Astrocyte of the cerebellum (primary cell): ENCODE measurements at places on chromosomes 2 and 18.

GRCh38 chr2:240635121-240635997 is 10.1 kb downstream of the GPR35 start:
- DNase-seq, result no peak

DNA sequence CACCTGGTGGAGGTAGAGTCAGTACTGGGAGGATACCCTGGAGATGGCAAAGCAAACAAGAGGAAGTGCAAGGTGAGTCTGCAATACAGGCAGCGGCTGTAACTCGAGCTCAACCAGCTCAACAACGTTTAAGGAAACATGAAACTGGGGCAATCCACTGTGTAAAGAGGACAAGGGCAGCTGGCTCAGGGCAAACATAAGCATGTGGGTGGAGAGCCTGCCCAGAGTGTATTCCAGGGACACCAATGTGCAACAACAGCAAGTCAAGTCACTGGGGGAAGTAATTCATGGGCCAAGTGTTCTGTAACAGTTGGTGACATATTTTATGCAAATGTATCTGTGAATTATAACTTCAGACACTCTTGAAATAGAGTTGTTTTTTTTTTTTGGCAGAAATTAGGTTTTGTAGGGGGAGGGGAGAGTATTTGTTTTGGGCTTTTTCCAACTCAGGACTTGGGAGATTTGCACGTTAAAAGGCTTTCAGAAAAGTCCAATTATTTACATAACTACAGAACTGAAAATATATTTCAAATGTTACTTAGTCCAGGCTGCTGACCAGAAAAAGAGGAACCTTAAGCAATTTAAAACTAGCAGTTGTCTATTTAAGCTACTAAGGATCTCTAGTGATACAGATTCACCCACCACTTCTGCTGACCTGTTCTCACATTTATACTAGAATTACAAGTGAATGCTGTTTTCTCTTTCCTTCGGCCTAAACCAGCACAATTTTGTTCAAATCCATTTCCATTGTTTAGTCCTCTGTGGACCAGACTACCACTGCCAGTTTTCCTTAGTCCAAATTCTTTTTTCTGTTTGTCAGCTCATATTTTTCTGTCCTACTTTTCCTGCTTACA is 18.6 kb downstream of the NRXN1 start:
- DNase-seq, result no peak

- no peak for DNase-seq
Measured at GRCh38 chr2:206979365-206979764, 40.0 kb downstream of the CPO start.

DNA sequence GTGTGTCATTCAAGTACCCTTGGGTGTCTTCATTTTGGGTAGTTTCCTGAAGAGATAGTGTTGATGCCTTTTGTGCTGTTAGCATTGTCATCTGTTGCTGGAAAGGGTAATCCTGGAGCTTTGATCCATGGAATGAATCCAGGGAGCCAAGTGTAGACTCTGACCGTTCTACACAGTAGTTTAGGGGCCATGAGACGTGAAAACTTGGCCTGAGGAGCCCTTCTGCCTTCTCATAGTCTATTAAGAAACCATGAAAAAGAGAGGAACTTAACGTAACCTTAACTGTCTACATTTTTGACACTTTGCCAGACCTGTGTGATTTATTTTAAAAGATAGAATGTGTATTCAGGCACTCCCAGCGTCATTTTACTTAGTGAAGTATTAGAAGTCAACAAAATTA is 194.0 kb downstream of the BABAM2 start:
- no peak for DNase-seq

DNA sequence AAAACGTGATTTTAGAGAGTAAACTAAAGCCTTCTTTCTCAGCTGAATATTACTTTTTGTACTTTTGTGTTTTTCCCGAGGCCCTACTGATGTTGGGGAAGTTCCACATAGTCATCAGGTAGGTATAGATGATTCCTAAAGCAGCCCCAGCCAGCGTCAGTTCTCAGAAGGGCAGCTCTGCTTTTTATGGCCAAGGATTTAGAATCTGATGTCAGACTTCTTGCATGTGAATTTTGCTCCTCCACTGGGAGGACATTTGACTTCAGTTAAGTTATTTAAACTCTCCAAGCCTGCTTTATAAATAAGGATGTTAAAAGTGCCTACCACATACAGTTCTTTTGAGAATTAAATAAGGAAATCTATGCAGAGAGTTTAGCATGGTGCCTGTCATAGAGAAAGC is 130.8 kb downstream of the NCKAP5 start:
- DNase-seq, result no peak

DNA sequence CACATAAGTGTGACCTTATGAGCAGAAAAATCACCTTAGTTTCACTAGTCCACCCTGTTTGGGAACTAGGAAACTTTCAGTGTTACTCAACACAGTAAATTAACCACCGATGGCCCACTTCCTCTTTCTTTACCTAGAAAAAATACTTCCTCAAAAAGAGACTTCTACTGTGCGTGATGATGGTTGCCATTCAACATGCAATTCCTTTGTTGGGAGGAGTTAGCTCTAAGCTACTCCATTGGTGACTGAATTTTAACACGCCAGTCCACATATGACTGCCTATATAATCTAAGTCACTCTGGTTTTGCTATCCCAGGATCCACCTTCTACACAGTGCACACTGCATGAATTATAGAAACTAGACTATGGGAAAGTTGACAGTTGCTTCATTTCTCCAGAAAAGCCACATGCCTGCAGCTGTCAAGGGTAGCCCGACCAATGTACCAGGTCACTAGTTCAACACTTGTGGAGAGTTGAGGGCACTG is 47.8 kb upstream of the REG3G start:
- no peak for DNase-seq

- DNase-seq, result no peak
Measured at GRCh38 chr2:231387904-231388724, 7.4 kb upstream of the B3GNT7 start.

- DNase-seq, result no peak
Measured at GRCh38 chr2:55415300-55415699, 4.4 kb downstream of the CCDC88A start.

DNA sequence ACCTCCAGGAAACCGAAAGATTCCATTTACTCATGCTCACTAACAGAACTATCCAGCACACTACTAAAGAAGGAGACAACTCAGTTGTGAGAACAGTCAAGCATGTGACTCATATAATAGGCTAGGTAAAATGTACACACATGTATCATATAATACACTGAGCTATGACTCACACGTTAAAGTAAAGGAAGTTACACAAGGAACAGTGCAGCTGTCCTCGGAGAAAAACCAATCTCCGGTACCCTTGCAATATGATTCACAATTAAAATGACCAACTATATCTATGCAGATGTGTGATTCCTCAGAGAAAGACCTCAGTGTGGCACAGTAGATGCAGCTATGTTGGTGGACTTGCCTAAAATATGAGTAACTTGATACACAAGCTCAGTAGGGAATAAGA is 76.5 kb downstream of the STRN start:
- DNase-seq, result peak; percentile 63

GRCh38 chr2:201931475-201931874 is 102.2 kb upstream of the FZD7 start:
- no peak for DNase-seq

DNA sequence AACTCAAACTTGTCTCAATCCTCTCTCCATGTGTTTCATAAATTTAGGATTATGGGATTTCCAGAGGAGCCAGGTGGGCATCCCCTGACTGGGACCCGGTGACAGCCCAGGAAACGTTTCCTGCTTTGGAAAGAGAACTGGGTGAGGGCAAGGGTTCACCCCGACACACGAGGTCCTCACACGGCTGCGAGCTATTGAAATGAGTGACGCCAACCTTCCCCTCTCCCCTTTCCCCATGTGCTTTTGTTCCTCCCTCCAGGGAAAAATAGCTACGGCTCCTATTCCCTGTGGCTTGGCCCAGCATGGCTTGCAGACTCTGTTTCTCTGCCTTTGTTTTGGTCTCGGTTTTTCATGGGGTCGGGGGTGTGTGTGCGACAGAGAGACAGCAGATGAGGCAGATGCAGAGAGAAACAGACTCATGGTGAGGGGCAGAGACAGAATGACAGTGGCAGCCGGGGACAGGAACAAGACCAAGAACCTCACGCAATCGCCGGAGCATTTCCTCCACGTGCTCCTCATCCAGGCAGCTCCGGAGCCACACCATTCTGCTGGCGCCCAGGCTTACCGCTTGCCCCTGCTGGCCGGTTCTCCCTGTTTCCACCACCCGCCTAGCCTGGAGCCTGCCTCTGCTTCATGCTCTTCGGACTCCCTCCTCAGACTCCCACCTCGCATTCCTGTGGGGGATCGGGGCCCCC is 238.5 kb downstream of the DYSF start:
- no peak for DNase-seq

DNA sequence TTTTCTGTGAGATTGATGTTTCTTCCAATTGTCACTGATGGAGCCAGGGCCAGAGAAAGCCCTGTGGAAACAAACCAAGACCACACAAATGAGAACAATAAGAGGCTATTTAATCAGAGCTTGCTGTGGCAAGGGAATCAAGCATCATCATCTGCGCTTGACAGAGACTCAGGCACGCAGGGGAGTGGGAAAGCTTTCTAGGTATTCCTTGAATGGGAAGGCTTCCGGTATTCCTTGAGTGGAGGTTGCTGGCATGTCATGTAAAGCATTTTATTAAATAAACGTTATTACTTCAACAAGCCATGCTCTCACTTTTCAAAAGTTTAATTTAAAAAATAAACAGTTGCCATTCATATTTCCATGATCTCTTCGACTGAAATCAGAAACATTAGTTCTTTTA is 194.6 kb upstream of the SYT4 start:
- DNase-seq, result no peak

- DNase-seq, result peak; percentile 9
Measured at GRCh38 chr18:39571511-39571910, 2005.9 kb upstream of the CELF4 start.

DNA sequence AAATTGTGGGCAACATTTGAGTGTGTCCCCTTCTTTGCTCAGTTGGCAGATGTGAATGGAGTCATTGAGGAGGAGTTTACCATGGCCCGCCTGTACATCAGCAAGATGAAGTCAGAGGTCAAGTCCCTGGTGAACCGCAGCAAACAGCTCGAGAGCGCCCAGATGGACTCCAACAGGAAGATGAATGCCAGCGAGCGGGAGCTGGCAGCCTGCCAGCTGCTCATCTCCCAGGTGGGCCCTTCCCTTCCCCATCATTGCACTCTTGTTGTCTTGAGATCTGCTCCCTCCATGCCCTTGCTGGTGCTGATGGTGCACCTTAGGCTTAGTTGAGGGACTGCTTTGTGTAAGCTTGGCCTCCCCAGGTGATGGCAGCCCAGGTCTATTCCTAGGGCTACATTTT is 47.5 kb upstream of the LYPD6B start:
- no peak for DNase-seq

DNA sequence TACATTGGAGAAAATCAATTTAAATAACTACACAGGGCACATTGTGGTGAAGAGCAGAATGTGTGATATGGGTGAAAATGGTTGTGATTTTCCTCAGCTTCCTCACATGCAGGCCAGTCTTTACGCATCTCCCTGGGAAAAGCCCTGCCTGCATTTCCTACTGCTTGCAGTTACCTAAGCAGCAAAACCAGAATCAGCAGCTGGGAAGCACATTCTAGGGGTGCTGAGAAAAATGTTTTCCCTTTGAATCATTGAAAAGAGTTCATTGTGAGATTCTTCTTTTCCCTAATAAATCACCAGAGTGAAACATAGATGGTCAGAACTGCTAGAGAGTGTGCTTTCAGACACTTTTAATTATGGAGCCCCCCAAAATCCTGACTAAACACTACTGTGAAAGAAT is 656.0 kb downstream of the TDRD15 start:
- DNase-seq, result no peak

DNA sequence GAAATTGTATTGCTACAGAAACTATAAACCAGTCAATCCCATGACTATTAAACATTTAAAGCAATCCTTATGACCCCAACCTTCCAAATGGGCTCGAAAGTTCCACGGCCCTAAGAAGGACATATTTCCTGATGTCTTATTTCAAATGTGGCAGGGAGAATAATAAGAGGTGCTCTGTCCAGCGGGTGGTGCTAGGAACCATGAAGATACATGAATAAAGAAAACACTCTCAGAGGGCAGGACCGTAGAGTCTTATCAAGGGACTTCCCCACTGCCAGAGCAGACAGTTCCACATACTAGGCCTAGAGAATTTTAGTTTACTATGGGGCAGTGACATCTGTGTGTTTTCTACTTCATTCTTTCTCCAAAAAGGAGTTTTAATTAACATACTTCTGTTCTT is 187.1 kb upstream of the PIK3C3 start:
- DNase-seq, result no peak

GRCh38 chr2:233857511-233858141 is 3.3 kb upstream of the HJURP start:
- DNase-seq, result no peak

GRCh38 chr2:60044484-60044883 is 509.0 kb downstream of the BCL11A start:
- DNase-seq, result no peak

DNA sequence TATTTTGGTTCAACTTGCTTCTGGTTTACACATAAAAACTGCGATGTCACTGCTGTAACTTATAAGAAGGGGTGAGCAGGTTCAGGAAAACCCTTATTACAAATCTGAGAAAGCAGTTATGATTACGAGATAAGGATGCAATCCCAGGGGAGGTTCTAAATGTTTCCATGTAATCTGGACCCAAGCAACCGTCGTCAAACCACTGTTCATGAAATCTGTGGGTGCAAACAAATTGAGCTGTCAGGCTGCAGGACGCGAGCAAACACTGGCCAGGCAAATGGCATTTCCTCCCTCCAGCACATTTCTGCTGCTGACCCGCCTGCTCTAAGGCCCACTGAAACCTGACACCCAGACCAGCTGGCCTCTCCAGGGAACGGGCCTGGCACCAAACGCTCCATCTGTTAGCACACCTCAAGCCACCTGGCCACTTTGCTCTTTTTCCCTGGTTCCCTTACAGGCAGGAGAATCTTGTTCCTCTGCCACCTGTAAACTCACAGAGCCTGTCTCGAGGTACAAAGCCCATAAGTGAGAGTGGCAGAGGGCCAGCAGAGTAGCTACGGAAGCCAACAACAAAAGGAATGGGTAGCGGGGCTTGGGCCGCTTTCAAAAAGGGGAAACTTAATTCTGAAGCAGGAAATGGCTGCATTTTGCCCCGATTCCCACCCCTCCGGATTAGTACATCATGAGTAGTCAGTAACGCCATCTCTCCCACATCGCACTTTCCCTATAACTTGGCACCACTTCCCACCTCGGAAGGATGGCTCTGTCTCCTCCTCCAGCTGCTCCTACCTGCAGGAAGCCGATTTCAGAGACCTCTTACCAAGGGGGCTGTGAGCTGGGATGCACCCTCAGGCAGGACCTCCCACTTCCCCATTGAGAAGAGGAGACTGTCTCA is 26.5 kb downstream of the CRACDL start:
- DNase-seq, result peak; percentile 24

DNA sequence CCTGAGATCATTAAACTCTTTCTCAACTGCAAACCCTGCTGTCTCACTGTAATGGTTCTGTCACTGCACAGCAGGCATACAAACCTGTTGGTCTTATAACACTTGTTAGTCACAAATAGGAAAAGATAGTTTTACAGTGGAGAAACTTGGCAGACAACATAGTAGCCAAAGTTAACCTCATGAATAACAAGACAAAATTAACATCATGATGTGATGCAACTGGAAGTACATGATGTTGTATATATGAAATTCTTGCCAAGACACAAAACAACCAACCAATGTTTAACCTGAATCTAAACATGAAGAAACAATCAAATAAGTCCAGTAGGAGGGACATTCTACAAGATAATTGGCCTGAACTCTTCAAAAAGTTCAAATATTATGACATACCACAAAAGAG is 189.3 kb downstream of the RNF152 start:
- DNase-seq, result peak; percentile 35
